ENCODE measurements at places on chromosomes 16 and 17.
A peak's percentile ranks its signal among the peaks of the same experiment; 100 is the strongest.

DNA sequence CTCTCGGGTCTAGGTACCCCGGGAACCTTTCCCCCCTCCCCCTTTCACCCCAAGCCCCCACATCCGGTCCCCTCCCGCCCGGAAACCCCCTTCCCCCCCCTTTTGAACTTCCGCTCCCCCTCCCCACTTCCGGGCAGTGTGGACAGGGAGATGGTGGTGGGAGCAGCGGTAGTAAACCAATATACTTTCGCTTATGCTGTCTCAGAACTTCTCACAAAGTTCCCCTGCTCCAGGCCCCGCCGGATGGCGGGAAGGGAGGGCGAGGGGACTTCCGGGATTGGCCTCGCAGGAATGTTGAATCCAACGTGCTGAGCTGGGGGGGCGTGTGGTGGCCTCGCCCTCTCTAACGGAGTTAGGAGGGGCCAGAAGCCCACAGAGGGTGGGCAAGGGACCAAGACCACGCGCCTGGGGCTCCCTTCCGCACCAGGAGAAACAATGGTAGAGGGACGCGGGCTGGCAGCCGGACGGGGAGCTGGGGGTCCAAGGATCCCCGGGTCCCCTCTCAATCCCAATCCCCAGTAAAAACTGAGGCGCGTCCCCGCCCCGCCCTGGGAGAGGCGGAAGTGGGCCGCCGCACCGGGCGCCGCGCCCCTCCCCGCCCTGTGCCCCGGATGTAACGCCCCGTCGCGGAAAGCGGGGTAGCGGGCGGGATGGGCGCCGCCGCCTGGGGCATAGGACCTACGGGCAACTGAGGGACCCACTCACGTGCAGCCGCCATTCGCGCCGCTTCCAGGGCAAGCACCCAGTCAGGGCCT, 742 bp downstream of the PFN1 start:
- peak; percentile 73 for DNase-seq

DNA sequence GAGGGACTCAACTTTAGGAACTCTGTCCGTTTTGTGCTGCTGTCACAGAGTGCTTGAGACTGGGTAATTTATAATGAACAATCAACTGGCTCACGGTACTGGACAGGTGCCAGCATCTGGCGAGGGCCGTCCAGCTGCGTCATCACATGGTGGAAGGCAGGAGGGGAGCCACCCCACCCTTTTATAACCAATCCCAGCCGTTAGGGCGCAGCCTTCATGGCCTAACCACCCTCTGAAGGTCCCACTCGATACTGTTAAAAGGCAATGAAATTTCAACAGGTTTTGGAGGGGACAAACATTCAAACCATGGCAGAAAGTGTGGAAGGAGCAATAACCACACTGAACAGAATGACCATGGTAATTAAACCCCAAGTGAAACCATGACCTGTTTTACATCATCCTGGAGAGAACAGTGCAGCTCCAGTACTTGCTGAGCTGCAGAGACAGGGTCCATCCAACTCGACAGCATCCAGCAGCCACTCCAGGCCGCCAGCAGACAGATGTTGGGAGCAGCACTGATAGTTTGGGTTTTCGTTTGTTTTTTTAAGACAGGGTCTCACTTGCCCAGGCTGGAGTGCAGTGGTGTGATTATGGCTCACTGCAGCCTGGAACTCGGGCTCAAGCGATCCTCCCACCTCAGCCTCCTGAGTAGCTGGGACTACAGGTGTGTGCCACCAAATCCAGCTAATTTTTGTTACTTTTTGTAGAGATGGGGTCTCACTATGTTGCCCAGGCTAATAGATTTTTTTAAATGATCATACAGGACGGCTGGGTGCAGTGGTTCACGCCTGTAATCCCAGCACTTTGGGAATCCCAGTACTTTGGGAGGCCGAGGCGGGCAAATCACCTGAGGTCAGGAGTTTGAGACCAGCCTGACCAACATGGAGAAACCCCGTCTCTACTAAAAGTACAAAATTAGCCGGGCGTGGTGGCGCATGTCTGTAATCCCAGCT, 11.0 kb downstream of the CHMP6 start:
- no peak for DNase-seq

DNA sequence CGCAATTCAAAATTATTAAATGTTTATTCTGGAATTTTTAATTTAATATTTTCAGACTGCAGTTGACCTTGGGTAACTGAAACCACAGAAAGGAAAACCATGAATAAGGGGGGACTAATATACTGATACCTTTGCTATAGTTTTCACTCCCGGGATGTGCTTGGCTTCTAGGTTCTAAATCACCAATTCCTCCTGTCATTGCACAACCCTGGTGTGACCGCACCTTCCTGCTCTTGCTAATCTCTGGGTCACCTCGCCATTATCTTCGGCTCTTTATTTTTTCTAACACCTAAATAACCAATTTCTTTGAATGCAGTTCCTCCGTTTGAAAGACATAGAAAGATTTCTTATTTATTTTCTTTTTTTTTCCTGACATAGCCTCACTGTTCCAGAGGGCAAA, 634.5 kb upstream of the GOT2 start:
- no peak for DNase-seq

GRCh38 chr17:81401723-81402529, 6.7 kb downstream of the BAHCC1 start:
- no peak for DNase-seq

DNA sequence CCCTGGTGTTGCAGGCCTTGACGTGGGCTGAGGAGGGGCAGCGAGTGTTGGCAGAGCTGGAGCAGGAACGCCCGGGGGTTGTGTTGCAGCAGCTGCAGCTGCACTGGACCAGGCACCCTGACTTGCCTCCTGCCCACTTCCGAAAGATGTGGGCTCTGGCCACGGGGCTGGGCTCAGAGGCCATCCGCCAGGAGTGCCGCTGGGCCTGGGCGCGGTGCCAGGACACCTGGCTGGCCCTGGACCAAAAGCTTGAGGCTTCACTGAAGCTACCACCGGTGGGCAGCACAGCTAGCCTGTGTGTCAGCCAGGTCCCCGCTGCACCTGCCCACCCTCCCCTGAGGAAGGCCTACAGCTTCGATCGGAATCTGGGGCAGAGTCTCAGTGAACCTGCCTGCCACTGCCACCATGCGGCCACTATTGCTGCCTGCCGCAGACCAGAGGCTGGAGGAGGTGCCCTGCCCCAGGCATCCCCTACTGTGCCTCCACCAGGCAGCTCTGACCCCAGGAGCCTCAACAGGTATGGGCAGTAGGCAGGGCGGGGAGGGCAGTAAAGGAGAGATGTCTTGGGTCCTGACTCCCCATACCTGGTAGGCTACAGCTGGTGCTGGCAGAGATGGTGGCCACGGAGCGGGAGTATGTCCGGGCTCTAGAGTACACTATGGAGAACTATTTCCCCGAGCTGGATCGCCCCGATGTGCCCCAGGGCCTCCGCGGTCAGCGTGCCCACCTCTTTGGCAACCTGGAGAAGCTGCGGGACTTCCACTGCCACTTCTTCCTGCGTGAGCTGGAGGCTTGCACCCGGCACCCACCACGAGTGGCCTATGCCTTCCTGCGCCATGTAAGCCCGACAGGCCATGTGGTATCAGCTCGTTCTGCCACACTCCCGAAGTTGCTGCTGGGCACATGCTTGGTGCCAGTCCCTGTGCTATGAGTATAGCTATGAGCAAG, 5.6 kb downstream of the PLEKHG4 start:
- DNase-seq, result no peak

GRCh38 chr16:74724820-74725549, 24.3 kb upstream of the MLKL start:
- DNase-seq, result no peak

- no peak for DNase-seq
These were observed 743.9 kb upstream of the SOX9 start for GRCh38 chr17:71376933-71377332.

DNA sequence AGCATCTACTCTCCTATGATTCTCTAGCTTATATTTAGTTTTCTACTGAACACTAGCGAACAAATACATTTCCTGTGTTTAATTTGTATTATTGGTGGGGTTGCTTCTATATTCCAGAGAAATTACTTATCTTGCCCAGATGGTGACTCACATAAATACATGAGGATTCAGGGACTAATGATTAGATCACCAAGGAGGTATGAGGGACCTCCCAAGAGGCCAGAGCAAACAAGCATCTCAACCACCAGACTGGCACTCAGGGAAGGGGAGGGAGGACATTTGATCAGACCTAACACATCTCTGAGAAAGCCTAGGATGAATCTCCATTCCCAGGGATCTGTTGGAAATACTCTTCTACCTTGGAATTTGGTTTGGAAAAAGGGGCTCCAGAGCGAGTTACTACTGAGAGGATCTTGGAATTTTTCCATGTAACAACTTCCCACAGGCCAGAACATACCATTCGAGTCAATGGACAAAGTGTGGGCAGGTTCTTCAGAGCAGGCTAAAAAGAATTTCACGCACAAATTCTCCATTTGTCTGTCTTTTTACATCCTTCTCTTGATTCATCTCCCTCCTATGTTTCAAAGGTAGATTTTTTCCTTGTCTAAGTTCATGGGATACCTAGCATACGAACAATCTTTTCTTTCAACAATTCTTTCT, 262.6 kb upstream of the MYOCD start:
- no peak for DNase-seq

- no peak for DNase-seq
These were observed 197.6 kb downstream of the LAT start for GRCh38 chr16:29182501-29182900.

GRCh38 chr16:27293343-27293742, 20.4 kb upstream of the IL4R start:
- no peak for DNase-seq

DNA sequence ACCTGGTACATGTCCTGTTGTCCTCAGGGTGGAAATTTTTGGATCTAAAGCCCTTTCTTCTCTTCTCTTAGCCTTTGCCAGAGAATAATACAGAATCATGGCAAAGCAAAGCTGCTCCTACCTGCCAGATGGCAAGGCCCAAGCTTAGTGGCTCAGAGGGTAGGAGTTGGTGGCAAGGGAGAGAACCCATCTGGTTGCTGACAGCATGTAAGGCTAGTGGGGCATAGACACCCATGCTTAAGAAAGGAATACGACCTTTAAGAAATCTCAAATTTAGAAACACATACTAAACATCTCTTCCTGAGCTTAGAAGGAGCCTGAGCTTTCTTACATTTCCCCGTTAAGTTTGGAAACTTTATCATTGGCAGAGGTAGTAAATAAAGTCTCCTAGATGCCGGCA, 395.0 kb upstream of the SOX9 start:
- DNase-seq, result no peak

- no peak for DNase-seq
These were observed 42.9 kb downstream of the LDHD start for GRCh38 chr16:75073545-75074303.

DNA sequence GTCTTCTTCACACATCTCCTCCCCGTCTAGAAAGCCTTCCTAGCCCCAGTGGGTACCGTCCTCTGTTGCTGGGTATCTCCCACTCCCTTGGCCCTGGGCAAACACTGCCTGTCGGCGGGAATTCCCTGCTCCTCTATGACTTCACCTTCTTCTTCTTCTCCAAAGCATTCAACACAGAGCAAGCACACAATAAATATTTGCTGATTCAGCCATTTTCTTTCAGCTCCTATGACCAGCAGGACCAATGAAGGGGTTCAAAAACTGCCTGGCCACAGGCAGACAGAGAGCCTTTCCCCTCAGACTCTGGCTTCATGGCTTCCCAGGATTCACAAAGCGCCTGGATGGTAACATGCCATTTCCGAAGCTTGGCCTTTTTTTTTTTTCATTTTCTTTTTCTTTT, 53.2 kb upstream of the ADCY9 start:
- DNase-seq, result peak; percentile 13

DNA sequence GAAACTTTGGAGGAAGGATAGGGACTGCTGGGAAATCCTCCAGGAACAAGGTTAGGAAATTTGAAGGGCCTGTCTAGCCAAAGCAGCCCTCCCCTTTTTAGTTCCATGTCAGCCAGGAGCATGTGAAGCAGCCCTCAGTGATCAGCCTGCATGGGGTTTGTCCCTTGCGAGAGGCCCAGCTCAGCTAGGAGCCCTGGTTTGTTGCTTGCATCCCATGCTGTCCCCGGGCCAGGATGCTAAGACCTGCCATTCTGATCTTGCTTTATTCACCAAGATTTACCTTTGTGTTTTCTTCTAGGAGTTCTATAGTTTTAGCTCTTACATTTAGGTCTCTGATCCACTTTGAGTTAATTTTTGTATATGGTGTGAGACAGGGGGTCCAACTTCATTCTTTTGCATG, 27.6 kb downstream of the CLUAP1 start:
- no peak for DNase-seq

GRCh38 chr16:76204249-76204648, 73.0 kb upstream of the CNTNAP4 start:
- no peak for DNase-seq

GRCh38 chr17:75111777-75112335, 2.1 kb downstream of the ARMC7 start:
- peak; percentile 47 for DNase-seq

- no peak for DNase-seq
These were observed 38.3 kb upstream of the SMPD3 start for GRCh38 chr16:68486502-68487202.

- DNase-seq, result peak; percentile 90
These were observed at the start of gene ITPRIPL2 for GRCh38 chr16:19113577-19114358. Gene ITPRIPL2, plus strand, starts transcription at chr16:19113964. Its CDS starts 498 bp downstream, at chr16:19114462.

DNA sequence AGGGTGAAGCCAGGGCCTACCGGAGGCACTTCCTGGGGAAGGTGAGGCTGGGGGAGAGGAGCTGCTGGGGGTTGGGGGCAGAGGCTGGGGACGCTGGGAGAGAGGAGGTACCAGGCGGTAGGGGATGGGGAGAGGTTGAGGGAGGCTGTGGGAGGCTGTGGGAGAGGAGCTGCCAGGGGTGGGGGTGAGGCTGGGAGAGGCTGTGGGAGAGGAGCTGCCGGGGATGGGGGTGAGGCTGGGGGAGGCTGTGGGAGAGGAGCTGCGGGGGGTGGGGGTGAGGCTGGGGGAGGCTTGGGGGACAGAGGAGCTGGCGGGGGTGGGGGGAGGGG, 99.4 kb downstream of the OR1D5 start:
- DNase-seq, result no peak

- DNase-seq, result no peak
These were observed 184.6 kb upstream of the C17orf78 start for GRCh38 chr17:37191219-37191618.

- no peak for DNase-seq
These were observed 1.3 kb downstream of the MSLN start for GRCh38 chr16:761625-762513.

- DNase-seq, result no peak
These were observed 174.8 kb downstream of the C16orf78 start for GRCh38 chr16:49548325-49548970.

GRCh38 chr16:68643847-68644246, 1.3 kb upstream of the CDH3 start:
- no peak for DNase-seq

DNA sequence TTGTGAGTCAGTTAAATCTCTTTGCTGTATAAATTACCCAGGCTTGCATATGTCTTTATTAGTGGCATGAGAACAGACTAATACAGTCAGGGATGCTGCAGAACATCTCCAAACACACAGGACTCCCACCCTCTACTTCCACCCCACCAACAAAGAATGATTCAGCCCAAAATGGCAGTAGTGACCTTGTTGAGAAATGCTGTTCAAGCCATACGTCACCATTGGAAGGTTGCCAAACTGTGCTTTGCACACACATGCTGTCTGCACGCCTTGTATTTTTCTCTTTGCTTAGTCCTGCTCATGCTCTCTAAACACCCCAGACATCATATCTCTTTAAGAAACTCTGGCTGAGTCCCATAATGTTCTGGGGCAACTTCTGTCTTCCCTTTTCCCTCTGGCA, 589.6 kb downstream of the WWOX start:
- DNase-seq, result no peak

GRCh38 chr17:63274146-63274545, 172.0 kb downstream of the CYB561 start:
- DNase-seq, result no peak

GRCh38 chr17:81263371-81264181, 24.5 kb downstream of the NDUFAF8 start:
- DNase-seq, result no peak

GRCh38 chr16:72125635-72126428, 32.2 kb downstream of the DHX38 start:
- peak; percentile 43 for DNase-seq

All from inflammatory macrophage treated with lipopolysaccharide for 1 hour (primary cell).